Activated CD4-positive, alpha-beta T cell treated with anti-CD3 and anti-CD28 coated beads, Interleukin-2, amount 10 ng/mL, durations not matched to agents 24 days and 14 days (primary cell): ENCODE measurements at places on chromosomes 4 and X. TPM values are rescaled to one million over a fixed set of nuclear protein-coding genes. Genes with fewer than 3 reads are reported as not detected.

Gene TCEAL9
- total RNA-seq = 0.37 and 0.38 TPM in 2 replicates

Gene GPR50
- not detected in 2 replicates for total RNA-seq

Gene BMX
- not detected in 2 replicates for total RNA-seq

Gene GPRIN3
- total RNA-seq = 26.2 and 26.8 TPM in 2 replicates

DNA sequence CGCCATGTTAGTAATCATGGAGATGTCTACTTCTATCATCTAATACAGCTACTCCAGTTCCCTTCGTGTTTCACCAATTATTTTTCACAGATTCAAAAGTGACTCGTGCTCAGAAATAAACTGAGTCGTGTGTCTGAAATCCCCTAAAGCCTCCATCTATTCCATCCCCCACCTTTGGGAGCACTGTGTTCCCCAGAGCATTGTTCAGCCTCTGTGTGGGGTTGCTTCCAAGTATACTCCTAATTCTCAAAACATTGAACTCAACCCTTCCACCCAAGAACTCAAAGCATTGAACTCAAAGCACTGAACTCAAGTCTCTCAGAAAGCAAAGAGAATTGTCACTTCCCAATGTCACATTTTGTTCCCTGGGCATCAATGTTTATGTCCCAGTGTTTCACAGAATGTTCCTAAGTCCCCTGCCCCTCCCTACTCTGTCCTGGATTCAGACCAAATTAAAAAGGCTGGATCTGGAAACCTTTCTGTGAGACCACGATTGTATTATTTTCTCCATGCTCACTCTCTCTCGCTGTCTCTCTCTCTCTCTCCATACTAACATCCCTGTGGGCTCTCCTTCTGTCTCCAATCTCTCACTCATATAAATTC, 138.5 kb upstream of the QRFPR start:
- no peak for DNase-seq

DNA sequence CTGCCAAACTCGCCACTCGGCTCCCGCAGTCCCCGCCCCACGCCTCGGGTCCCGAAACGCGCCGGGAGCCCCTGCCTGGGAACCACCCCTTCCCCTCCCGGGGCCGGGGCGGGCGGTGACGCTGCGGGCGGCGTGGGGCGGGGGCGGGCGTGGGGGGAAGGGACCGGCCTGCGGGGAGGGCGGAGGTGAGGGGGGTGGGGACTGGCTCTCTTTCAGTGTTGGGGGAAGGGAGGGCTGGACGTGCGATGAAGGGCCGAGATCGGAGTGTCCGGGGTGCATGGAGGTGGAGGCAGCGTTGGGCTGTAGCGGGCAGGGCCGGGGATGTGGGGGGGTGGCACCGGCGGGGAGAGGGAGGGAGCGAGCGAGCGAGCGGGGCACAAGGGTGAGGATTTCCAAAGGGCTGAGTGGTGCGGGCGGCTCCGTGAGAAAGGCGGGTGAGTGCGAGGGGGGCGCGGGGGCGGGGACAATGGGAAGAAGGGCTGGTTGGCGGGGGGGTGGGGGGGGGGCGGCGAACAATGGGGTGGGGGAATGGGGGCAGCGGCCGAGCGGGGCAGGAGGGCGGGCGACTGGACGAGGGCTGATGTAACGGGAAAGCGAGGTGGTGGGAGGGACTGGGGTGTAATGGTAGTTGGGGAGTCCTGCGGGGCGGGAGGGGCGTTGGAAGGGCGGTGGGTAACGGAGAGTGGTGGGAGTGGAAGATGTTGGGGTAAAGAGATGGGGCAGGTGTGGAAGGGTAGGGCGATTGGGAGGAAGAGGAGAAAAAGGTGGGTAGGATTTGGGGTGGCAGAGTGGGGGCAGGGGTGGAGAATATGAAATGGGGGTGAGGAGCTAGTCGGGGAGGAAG, 578 bp downstream of the DCUN1D4 start:
- no peak for DNase-seq
